OCI-LY7 (cell line): ENCODE measurements at places on chromosomes 13 and 19. TPM values are rescaled to one million over a fixed set of nuclear protein-coding genes. Genes with fewer than 3 reads are reported as not detected.

The FAM124A gene
- total RNA-seq: 0.44 and 0.48 TPM in 2 replicates

DNA sequence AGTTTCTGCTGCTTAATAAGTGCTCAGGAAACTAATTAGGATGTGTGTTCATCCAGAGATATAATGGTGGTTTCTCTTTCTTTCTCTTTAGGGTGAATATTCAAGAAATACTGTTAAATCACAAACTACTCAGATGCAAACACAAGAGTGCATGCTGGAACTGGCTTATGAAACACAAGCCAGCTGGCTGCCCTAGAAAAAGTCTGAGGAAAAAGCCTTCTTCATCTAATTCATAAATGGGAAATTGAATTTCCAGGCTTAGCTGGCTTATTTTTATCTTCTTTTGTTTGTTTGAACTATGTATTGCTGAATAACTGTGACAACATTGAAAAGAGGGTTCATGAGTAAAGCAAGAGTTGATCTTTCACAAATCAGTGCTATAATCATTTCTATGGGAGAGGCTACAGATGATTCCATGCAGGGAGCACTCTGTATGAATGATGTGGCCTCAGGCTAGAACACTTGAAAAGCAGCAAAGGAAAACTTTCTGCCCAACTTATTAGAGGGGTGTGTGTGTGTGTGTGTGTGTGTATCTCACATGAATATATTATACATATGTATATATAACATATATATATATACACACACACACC lies 69.8 kb upstream of the SCEL start:
- DNase-seq: no peak

DNA sequence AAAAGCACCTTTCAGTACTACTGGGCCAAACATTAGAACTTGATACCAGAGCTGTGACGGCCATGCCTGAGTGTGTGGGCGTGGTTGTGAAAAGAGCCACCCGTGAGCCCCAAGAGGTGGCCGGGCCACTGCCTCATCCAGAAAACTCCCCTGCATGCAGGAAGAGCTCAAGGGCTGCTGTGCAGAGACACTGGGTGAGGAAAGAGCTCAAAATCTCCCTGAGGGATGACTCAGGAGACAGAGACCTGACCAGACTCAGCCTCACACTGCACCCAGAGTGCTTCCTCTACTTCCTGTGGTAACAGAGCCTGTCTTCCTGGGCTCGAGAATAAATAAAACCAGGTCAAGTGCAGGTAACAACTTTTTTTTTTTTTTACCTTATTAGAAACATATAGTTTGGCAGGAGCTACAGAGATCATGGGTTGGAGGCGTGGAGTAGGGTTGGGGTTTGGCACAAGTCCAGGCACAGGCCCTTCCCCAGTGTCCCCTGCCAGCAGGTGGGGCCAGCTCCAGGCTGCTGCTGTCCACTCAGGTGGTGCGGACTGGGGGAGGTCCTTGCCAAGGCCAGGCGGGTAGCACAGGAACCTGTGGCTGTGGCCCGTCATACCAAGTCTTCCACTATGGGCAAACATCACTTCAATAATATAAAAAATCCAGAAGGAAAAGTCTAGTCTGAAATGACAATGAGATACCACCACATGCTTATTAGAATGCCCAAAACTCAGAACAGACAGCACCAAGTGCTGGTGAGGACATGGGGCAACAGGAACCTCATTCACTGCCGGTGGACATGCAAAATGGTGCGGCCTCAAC lies 25.5 kb downstream of the ELL start:
- DNase-seq: no peak

The DENND1C gene
- 68.3 and 76.1 TPM in 2 replicates for total RNA-seq

GRCh38 chr13:110225609-110226574 lies 81.1 kb downstream of the COL4A1 start:
- no peak for DNase-seq

DNA sequence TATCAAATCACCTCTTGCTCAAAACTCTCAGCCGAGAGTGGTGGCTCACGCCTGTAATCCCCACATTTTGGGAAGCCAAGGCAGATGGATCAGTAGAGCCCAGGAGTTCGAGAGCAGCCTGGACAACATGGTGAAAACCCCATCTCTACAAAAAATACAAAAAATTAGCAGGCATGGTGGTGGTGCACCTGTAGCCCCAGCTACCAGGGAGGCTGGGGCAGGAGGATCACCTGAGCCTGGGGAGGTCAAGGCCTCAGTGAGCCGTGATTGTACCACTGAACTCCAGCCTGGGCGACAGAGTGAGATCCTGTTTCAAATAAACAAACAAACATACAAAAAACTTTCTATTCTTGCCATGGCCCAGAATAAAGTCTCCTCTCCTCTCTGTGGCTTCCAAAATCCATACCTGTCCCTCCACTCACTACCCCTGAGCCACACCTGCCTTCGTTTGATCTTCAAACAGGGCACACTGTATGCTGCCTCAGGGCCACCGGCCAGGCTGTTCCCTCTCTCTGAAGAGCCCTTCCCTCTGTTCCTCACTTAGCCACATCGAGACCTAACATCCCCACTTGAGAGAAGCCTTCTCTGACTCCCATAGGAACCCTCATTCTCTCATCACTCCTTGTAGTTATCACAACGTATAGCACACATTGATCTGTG lies 6.3 kb downstream of the LGI4 start:
- no peak for DNase-seq

DNA sequence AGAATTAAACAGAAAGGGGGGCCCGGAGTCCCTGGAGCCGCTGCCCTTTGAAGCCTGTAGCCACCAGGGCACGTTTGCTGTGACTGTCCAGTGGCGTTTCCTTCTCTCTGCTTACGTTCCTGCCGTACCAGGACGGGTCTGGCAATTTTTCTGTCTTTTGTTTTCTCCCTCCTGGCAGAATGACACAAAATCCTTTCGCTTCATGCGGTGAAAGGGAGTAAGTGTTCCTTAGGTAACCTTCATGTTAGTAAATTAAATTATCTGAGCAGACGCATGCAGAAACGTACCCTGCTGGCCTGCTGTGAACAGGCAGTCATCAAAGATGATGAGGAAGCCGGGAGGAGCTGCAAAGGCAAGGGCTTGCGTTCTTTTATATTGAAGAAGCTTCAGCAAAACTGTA lies 299.3 kb upstream of the ARGLU1 start:
- no peak for DNase-seq
